ENCODE measurements at places on chromosomes 11 and 22. TPM values are rescaled to one million over a fixed set of nuclear protein-coding genes. Genes with fewer than 3 reads are reported as not detected.

The CHADL gene
- total RNA-seq: not detected

The SCUBE2 gene
- total RNA-seq: not detected

The KRTAP5-10 gene
- total RNA-seq: 0.27 TPM

The CABP4 gene
- total RNA-seq: 2.1 TPM

The TMEM126B gene
- total RNA-seq: 35.5 TPM

Measured in activated B cell treated with CpG ODN at 0.5 μM for 24 hours (primary cell).